ENCODE measurements at places on chromosomes 6 and 20.

- no peak for DNase-seq
Measured at GRCh38 chr20:23629017-23629541, 8.7 kb downstream of the CST3 start.

DNA sequence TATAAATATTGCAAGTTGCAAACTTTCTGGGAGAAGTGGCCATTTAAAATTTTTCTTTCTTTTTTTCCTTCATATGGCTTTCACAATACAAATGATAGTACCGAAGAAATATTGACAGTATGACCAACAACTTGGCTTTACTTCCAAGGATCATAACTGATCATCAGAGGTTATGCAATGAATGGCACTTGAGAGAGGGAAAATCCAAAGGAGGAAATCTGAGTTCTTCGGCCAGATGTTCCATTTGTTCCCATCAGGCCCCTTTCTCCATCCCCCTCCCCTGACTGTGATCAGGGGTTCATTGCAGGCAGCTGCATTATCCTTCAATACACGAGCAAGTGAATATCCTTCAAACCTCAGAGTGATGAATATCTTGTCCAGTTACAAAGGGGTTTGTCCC, 130.0 kb upstream of the UST start:
- no peak for DNase-seq

- no peak for DNase-seq
Measured at GRCh38 chr6:90315354-90315950, 18.8 kb upstream of the BACH2 start.

GRCh38 chr20:64161356-64162238, 2.7 kb upstream of the MYT1 start:
- DNase-seq, result no peak

DNA sequence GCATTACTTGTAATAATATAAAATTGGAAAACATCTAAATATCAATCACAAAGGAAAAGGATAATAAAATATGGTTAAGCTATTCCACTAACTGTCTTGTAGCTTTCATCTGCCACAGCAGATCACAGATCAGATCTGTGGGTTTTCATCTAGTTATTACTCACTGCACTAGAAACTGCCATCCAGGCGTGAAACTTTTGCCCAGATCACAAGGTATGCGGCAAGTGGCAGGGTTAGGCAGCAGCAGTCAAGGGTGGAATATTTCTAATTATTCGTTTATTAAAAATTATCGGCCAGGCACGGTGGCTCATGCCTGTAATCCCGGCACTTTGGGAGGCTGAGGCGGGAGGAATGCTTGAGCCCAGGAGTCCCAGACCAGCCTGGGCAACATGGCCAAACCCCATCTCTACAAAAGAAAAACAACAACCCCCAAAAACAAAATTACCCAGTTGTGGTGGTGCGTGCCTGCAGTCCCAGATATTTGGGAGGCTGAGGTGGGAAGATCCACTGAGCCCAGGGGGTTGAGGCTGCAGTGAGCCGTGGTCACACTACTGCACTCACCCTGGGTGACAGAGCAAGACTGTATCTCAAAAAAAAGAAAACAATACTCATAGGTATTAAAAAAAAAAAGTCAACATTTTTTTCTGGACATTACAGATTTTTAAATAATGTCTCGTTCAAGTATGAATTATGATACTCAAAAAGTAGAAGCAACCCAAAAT, 32.1 kb downstream of the BEND3 start:
- no peak for DNase-seq

GRCh38 chr6:108027056-108027455, 47.5 kb downstream of the OSTM1 start:
- DNase-seq, result no peak

- DNase-seq, result no peak
Measured at GRCh38 chr6:19444481-19444880, 392.7 kb upstream of the ID4 start.

DNA sequence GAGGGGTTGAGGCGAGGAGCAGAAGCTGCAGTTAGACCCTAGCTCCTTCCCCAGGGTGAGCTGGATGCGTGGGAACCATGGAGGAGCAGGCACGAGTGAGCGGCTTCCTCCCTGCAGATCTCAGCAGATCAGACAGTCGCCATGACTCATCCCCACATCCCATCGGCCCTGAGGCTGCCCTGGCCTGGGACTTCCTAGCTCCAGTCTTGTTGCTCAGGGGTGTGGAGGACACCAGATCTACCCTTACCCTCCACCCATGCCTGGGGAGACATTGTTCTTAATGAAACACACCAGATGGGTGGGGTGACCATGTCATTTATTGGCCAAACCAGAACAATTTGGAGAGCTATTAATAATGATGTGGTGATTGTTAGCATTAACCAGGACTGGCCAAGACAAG, 36.3 kb upstream of the TGM2 start:
- no peak for DNase-seq

GRCh38 chr20:57106030-57106682, 160.3 kb downstream of the BMP7 start:
- DNase-seq, result no peak

DNA sequence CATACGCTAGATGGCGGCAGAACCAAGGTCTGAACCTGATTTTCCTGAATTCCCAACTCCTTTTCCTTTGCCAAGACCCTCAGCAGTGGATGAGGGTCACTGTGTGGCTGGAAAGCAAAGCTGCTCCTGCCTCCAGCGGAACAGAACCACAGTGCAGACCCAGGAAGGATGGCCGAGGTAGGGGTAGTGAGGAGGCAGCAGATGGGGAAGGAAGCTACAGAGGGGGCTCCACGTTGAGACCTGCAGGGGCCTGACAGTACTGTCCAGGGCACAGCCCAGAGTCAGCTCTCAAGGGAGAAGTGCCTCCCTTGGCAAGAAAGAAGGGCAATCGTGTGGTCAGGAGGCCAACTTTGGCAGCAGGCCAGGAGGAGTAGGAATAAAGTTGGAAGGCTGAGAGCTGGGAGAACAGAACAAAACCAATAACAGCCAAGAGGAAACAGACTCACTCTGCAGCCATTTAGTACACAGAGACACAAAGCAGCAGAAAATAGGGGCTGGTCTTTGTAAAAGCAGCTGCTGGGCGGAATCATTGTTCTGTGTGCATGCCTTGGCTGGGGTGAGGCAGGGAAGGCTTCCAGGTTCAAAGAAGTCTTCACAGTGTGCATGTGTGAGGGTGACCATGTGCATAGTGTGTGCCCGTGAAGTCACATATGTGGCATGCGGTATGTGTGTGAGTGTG, 3.1 kb downstream of the GABRR2 start:
- DNase-seq, result no peak

- no peak for DNase-seq
Measured at GRCh38 chr6:45983062-45983461, 32.6 kb downstream of the CLIC5 start.

DNA sequence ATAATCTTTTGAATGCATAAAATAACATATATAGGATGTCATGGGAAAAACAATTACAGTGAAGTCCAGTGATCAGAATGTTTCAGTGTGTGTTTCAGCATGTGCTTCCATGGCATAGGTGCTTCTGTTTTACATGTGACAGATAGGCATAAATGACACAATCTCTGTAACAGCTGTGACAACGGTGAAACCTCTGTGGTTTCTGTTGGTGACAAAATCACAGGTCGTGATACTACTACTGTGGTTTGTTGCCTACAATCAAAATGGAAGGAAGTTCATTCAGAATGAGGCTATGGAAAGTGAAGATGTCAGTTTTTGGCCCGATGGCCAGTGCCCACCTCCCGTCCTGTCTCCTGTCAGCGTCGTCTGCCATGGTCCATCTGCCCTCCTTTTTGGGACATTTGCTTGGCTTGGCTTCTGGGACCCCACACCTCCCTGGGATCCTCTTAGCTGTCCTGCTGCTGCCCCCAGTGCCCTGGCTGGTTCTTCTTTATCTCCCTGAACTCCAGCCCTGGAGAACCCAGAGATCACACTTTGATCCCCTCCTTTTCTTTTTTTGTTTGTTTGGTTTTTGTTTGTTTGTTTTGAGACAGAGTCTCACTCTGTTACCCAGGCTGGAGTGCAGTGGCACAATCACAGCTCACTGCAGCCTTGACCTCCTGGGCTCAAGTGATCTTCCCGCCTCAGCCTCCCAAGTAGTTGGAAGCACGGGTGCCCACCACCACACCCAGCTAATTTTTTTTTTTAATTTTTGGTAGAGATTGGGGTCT, 79.3 kb upstream of the NAA20 start:
- no peak for DNase-seq

- DNase-seq, result peak; percentile 95
Measured at GRCh38 chr6:168247443-168248147, 72.0 kb downstream of the DACT2 start.

Measured in NCI-H748 treated with DMSO at 0.1 percent for 48 hours (cell line).